Activated gamma-delta T cell (primary cell): ENCODE measurements at places on chromosomes 3 and 15.

DNA sequence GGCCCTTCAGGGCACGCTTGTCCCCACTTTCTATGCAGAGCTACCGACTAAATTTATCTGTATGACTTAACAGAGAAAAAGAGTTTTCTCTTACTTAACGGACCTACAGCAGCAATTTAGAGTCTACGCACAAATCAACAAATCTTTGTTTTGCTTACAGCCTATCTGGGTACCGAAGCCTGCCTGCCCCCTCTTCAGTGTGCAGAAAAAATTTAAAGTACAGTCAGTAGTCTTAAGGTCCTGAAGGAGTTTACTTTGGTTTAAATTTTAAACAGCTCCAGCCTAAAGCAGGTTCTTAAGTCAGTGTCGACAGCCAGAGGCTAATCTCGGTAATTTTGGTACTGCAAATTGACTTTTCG lies 570 bp downstream of the SACM1L start:
- DNase-seq = no peak

- DNase-seq = no peak
Observed at GRCh38 chr15:89198196-89198595, 23.2 kb downstream of the RLBP1 start.

GRCh38 chr15:79089331-79089889 lies 1.2 kb downstream of the RASGRF1 start:
- no peak for DNase-seq

DNA sequence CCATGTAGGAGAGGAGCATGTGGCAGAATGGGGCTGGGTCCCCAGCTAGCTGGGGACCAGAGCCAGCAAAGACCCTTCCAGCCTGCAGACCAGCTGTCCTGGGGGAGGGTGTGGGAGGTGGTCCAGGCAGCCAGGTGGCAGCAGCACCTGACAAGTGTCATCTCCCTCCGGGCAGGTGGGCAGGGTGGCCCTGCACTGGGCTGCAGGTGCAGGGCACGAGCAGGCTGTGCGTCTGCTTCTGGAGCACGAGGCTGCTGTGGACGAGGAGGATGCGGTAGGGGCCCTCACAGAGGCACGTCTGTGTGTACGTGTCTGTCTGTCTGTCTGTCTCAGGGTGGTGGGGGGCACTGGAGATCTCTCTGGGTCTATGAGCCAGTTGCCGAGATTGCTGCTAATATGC lies 5.5 kb downstream of the ANKDD1A start:
- no peak for DNase-seq

DNA sequence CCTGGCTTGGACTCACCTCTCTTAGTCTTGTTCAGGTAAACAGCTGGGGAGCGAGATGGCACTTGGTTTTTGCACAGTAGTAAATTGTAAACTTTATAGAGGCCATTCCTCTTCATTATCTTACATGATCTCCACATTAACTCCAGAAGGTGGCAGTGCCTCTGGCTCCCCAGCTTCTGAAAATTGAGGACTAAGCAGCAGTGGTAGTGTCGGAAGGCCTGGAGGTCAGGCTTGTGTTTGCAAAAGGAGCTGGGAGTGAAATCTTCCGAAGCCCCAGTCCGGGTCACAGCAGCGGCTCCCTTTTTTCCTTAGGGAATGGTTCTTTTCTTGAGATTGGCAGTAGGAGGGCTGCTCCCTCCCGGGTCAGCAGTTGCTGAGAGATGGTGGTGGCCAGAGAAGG lies 85.7 kb downstream of the FNDC3B start:
- DNase-seq = no peak

DNA sequence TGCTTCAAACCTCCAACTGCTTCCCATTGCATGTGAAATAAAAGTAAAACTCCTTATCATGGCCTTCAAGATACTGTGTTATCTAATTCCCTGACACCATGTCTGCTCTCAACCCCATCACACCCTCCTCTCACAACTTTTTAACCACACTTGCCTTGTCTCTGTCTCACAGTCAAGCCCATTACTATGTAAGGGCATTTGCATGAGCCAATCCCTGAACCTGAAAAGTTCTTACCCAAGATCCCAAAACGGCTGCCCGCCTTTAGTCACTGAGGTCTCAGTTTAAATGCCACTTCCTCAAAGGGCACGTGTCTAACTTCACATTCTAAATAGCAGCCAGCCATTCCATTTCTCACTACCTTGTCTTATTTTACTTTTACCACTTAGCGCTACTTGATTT lies 83.1 kb downstream of the SST start:
- no peak for DNase-seq
